ENCODE measurements at places on chromosomes 7 and 10.

DNA sequence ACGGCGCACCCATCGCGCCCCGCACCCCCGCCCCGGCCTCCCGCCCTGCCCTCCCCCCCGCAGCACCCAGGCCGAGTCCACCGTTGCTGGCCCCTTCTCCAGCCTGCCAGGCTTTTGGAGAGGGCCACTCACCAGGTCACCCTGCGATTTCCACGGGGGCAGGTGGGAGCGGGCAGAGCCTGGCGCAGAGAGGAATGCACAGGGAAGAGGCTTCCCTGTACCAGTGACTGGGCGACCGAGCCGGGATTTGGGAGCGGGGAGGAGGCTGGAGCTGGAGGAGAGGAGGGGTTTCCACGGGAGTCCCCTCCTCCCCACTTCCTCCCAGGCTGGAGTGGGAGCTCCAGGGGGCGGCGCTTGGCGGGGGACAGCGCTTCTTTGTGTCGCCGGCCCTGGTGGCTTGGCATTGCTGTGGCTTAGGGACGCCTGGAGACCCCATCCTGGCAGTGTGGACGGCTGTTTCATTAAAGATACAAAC, 19.3 kb downstream of the TCAF1 start:
- DNase-seq: no peak

DNA sequence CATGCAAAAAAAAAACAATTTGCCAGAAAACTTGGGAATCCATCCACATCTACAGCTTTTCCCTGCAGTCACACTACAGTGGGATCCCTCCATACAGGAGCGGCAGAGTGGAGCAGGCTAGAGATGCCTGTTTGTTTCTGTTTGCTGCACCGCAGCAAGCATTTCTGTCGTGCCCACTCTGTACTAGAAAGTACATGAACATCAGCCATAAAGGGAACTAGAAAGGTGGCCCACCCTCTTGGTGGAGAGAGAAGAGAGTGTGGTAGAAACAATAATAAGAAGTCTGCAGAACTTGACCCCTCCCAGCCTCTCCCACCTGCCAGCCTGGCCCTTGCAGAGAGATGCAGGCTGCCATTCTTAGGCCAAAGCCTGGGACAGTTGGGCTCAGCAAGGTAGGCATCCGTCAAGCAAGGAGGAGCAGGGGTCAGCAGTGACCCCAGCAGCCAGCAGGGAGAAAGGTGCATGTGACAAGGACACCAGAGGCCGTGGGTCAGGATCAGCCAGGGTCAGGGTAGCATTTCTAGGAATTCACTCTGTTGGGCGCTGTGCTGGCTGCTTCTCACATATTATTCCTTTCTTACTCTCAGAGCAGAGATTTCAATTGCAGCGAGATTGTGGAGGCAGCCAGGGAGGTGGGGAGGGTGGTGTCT, 171.8 kb downstream of the EGFR start:
- DNase-seq: no peak

DNA sequence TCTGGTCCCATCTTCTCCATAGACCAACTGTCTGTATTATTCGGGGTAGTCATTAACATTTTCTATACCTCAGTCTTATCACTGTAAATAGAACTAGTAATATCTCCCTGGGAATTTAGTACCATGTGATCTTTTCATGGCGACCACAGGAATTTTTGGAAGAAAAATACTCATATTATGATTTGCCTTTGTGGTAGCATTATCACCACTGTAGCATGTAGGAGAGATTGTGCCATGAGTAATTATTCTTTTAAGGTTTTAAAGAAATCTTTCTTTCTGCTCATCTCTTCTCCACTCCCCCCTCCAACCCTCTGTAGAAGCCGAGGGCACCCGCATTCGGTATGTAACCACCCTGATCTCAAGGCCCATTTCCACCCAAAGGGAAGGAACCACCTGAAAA, 25.0 kb downstream of the ZNF365 start:
- no peak for DNase-seq

GRCh38 chr7:141992688-141993087, 3.0 kb upstream of the MGAM start:
- DNase-seq: no peak

DNA sequence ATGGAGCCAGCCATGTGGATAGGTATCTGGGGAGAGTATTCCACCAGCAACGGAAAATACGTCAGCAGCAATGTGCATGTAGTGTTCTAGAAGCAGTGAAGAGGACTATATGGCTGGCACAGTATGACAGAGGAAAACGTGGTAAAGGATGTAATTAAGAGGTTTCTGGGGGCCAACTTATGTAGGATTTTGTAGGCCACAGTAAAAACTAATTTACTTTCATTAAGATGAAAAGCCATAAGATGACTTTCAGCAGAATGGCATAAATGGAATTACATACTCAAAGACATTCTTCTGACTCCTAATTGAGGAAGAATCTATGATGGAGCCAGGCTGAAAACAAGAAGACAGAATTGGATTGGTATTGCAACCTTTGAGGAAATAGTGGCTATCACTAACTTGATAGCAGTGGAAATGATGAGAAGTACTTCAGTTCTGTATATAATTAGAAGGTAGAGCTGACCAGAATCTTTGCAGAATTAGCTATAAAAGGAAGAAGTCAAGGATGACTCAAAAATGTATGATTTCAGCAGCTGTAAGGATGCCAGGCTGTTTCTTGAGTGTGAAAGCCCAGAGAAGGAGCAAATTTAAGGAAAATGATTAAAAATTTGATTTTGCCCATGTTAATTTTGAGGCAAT, 156.7 kb downstream of the MBL2 start:
- no peak for DNase-seq

GRCh38 chr7:154931906-154932305, 71.0 kb downstream of the PAXIP1 start:
- DNase-seq: no peak

GRCh38 chr10:77409697-77410471, 227.7 kb downstream of the KCNMA1 start:
- no peak for DNase-seq

DNA sequence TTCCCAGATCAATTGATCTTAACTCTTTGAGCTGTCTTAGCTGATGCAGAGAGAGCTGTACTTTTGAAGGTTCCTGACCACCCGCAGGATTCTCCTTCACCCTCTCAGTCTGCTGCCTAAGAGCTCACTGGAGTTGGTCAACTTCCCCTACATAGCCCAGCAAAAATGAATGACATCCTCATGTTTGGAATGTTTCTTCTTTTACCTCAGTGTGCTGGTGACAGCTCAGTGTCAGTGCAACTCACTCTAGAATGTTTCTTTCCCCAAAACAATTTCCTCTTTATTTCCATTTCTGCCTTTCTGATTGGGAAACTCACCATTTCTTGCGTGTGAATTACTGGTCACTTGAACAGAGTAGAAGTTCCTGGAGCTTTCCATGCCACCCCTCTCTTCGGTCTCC, 48.7 kb downstream of the LSMEM1 start:
- DNase-seq: no peak

GRCh38 chr10:114420811-114421485, 16.6 kb upstream of the AFAP1L2 start:
- no peak for DNase-seq

Data from activated naive CD4-positive, alpha-beta T cell (primary cell).